Eye (tissue), 1 donor: ENCODE measurements at places on chromosomes 13 and 19.

GRCh38 chr13:77896977-77897376, 21.7 kb downstream of the EDNRB start:
- no peak for DNase-seq

- no peak for DNase-seq
Measured at GRCh38 chr19:16506961-16507360, 10.8 kb downstream of the C19orf44 start.

DNA sequence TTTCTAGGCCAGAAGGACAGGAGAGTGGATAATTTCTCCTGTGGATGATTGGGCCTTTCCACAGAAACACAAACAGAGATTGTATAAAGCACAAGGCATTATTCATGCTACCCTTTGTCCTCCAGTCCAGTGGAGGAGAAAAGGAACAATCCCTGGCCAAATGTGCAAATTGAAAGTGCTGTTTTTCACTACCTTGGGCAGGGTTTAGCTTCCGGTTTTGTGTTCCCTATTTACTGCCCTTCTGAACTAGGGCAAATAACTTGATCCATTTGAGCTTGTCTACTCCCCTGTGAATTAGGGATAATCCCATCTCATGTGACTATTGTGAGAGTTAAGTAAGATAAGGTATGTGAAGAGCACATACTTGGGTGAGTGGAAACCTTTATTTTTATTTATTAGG, 13.3 kb downstream of the PDX1 start:
- no peak for DNase-seq

GRCh38 chr13:25574437-25575411, 202.9 kb downstream of the ATP8A2 start:
- peak; percentile 98 for DNase-seq

- no peak for DNase-seq
Measured at GRCh38 chr13:75960538-75960994, 324.4 kb downstream of the LMO7 start.

- DNase-seq, result no peak
Measured at GRCh38 chr13:42474954-42475353, 99.0 kb upstream of the TNFSF11 start.

DNA sequence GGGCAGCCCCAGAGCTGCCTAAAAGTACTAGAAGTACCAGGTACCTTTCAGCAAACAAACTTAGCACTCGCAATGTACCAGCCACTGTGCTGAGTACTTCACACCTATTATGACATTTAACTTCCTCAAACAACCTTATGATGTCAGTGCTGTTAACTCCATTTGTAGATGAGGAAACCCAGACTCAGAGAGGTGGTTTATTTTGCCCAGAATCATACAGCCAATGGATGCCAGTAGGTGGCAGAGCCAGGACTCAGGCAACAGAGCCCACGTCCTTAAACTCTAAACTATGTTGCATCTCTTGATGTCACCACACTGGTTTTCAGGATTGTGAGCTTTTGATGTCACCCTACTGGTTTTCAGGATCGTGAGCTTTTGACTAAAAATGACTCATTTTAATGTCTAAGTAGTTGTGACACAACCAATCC, 78.9 kb downstream of the FLT1 start:
- DNase-seq, result no peak
